ENCODE measurements at places on chromosomes 4 and X. TPM values are rescaled to one million over a fixed set of nuclear protein-coding genes. Genes with fewer than 3 reads are reported as not detected.

- DNase-seq = no peak
Observed at GRCh38 chr4:184599492-184600135, 49.6 kb downstream of the CASP3 start.

The CLCN3 gene
- 9.0 TPM for total RNA-seq

The GLRB gene
- not detected for total RNA-seq

DNA sequence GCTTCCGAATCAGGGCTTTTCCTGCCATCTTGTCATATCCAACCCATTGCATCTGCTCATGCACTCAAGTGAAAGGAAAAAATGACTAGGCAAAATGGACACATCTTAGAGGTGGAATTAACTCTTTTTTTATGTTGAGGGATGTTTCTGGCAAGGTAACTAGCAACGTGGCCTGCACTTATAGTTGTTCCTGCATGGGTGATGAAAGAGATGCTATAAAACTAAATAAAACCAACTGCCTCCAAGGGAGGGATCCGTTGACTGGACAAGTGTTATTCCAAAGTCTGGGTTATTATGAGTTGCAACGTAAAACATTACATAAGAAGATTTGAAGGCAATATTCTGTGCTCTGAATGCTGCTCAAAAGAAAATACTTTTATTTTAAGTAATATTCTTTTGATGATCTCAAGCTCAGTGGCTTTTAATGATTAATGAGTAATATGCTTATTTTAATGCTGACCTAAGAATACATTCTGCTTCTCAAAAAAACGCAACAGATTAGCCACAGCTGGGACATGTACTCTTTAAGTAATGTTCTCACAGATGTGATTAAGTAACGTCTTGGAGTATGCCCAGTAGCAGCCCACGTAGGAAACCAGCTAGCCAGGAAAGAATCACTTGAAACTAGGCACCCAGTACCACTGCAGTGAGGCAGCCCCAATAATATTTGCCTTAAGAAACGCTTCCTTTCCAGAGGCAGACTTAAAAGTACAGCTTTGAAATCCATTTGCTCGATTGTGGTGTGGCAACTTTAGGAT lies 27.4 kb downstream of the KLF3 start:
- no peak for DNase-seq

GRCh38 chr4:42498040-42498439 lies 100.8 kb downstream of the SHISA3 start:
- no peak for DNase-seq

The PAGE4 gene
- total RNA-seq = not detected

The BRS3 gene
- total RNA-seq = not detected

DNA sequence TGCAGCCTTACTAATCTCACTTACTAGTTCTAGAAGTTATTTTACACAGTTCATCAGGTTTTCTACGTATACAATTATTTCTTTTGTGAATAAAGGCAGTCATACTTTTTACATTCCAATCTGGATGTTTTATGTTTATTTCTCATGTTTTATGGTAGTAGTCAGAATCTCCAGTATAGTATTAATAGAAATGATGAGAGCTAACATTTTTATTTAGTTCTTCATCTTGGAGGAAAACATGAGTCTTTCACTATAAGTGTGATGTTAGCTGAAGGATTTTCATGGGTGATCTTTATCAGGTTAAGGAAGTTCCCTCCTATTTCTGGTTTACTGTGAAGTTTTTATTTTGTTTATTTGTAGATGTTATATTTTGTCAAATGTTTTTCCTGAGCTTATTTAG lies 256.1 kb upstream of the GIMD1 start:
- no peak for DNase-seq

DNA sequence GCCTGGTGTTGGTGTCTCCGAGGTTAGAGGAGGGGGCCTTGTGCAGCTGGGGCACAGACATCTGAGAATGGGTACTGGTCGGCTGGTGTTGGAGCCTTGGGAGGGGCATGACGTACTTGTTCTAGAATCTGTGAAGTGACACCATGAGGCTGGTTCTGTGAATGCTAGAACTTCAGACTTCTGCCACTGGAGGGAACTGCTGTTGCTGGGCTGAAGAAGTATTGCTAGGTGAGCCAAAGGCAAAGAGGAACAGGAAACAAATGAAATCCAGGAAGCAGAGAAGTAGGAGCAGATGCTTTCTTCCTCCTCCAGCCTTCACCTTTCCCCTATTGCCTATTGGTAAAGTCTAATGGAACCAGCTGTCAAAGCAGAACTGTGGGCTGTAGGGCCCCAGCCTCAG lies 120.9 kb upstream of the DDIT4L start:
- DNase-seq = no peak

- DNase-seq = no peak
Observed at GRCh38 chr4:137474711-137475301, 57.5 kb downstream of the PCDH18 start.

- no peak for DNase-seq
Observed at GRCh38 chr4:82868572-82868971, 22.4 kb downstream of the SEC31A start.

DNA sequence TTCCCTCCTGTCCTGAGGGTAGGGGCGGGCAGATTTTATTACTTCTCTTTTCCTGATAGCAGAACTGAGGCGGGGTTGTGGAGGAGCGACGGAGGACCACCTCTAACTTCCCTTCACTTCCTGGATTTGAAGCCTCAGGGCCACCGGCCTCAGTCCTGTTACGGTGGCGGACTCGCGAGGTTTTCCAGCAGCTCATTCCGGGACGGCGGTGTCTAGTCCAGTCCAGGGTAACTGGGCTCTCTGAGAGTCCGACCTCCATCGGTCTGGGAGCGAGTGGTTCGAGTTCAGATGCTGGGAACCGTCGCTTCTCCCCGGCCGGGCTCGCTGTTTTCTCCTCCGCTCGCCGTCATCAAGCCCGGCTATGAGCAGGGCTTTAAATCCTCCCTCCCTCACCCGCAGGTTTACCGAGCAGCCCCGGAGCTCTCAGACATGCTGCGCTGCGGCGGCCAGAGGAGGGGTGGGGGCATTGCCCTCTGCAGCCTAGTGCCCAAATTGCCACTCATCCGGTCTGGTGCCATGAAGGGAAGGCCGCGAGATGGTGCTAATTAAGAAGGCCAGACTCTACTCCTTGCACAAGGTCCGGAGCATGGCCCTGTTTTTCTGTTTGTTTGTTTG lies 23.3 kb downstream of the HAND2 start:
- DNase-seq = no peak

GRCh38 chr4:56211202-56211601 lies 176.1 kb downstream of the AASDH start:
- DNase-seq = no peak

The SPP1 gene
- total RNA-seq = not detected

The PCDH18 gene
- total RNA-seq = not detected

The NDST3 gene
- not detected for total RNA-seq

The GPM6B gene
- total RNA-seq = not detected

DNA sequence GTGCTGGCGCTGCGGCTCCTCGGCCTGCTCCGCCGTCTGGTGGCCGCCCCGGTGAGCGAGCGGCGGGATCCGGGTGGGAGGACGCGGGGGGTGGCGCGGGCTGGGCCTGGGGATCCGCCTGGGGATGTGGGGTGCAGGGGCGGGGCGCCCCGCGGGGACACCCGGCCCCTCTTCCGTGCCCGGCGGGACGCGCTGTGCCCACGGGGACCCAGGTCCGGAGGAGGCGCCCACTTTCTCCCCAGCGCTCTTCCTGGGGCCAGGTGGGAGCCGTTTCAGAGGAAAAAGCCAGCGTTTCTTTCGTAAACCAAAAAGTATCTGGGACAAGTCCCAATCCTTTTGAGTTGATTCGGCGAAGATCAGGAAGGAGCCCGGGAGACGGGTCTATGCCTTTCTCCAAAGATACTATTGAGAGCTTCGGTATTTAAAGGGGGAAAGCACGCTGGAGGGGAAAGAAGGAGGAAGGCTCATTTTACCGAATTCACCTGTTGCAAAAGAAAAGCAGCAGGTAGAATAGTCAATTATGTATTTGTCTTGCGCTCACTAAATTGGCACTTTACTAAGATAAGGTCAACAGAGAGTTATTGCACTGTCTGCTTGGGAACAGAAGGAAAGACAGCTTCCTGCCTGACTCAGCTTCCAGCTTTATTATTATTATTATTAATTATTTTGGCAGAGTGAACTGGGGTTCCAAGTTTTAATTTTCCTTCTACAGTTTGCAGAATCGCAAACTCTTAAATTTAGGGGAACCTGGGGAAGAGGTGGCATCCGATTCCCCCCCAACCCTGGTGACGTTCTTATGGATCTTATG lies 81.5 kb upstream of the CD99 start:
- DNase-seq = no peak

- DNase-seq = no peak
Observed at GRCh38 chr4:130995988-130996387, 1900.0 kb downstream of the C4orf33 start.

DNA sequence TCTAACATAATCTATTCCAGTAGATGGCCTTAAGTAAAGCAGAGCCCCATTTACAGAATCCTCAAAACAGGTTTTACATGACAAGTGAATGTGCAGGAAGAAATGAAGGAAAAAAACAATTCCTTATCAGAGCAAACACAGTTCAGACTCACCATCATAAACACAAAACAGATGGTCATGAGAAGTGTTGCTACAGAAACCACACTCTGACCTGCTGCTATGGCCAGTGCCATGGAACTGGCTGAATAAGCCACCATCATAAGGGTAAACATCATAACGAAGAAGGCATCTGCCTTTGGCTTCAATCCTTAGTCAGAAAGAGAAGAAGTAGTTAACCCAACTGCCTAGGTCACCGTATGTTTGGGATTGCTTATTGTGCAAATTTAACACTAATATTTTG lies 61.1 kb downstream of the ABCG2 start:
- DNase-seq = no peak

DNA sequence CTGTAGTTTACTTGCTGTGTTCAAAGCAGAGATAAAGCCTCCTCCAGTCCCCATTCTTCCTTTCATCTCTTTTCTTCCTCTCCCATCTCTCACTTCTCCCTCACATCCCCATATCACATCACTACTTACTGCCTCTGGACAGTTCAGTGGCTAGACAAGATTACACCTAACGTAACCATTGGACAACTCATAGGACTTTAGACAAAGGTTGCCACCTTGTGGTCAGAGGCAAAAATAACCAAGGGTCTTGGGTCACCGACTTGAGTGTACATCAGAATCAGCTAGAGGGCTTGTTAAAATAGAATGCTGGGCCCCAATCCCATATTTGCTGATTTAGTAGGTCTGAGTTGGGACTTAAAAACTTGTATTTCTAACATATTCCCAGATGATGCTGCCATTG lies 109.3 kb upstream of the DGKK start:
- peak; percentile 3 for DNase-seq

DNA sequence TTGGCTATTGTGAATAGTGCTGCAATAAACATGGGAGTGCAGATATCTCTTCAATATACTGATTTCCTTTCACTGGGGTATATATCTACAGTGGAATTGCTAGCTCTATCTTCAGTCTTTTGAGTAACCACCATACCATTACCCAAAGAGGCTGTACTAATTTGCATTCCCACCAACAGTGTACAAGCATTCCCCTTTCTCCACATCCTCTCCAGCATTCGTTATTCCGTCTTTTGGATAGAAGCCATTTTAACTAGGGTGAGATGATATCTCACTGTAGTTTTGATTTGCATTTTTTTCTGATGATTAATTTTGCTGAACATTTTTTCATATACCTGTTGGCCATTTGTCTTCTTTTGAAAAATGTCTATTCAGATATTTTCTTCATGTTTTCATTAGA lies 110.3 kb downstream of the PRDM5 start:
- no peak for DNase-seq

DNA sequence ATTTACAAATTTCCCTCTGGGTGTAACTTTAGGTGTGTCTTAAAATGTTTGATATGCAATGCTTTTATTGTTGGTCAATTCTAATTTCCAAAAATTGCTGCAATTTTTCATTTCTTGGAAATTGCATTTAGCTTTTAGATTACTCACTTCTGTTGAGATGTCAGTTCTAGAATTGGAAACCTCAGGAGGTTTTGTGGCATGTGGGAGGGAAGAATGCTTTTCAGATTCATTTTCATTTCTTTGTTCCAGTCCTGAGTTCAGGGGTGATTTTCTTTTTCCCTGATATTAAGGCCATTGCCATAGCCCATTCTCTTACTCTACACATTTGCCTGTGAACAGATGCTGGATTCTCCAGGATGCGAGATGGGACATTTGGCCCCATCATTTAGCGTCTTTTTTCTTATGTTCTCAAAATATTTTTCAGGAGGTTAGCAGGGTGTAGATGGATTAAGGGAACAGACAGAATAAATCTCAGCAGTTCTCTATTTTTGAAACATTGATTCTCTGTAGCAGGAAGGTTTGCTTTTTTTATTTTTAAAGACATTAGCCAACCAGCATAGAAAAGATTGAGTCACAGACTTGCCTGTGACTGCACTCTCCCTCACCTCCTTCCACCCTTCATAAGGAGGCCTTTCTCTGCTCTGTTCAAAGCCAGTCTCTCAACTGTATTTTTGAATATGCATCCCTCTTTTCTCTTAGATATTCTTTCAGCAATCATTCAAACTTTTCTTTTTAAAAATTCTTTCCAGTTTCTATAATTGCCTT lies 238.4 kb upstream of the ANXA3 start:
- no peak for DNase-seq

DNA sequence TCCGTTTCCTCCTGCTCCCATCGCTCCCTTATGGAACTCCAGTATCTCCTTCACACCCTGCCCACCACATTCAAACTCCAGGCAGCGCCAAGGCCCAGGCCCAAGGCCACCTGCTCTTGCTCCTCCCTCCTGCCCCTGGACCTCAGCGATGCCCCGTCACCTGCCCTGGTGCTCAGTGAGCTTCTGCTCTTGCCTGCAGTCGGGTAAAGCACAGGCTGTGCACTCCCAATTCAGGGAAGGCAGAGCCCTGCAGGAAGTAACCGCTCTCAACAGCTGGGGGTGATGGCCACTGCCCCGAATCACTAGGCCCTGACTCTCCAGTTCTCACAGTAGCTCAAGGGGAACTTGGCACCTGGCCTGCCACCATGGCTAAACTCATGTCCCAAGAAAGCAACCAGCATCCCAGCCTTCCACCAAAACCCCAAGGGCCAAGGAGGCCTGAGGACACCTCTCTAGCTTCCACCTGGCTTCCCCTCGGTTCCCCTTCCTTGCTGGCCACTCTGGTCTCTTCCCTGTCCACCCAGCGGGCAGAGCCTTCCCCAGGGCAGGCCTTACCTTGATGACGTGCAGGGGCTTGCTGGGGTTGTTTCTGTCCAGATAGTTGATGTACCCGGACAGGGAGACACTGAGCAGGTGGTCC lies 29.3 kb downstream of the WDR1 start:
- DNase-seq = no peak

GRCh38 chr4:45317276-45317675 lies 590.9 kb upstream of the GNPDA2 start:
- DNase-seq = no peak

GRCh38 chrX:112631892-112632291 lies 47.8 kb downstream of the LHFPL1 start:
- no peak for DNase-seq

The RAB39B gene
- 5.6 TPM for total RNA-seq

- DNase-seq = no peak
Observed at GRCh38 chr4:83043801-83044407, 8.9 kb downstream of the COPS4 start.

The USP17L19 gene
- total RNA-seq = not detected

The NUP54 gene
- total RNA-seq = 108 TPM

The FGFBP2 gene
- total RNA-seq = 1.7 TPM

DNA sequence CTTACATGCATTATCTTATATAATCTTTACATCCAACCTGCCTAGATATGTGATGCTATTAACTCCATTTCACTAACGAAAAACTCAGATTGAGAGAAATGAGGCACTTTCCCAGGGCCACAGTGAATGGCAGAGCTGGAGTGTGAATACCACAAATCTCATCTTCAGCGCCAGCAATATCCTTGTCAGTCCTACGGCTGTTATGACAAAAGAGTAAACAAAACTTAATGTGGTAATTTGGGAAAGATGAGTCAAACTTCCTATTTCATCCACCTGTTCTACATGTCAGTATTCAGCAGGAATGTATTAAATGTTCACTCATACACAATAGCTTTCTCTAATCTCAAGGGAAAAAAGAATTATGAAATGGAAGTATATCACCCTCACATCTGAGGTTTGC lies 56.9 kb downstream of the FAT1 start:
- no peak for DNase-seq
